Aorta (tissue), 5 donors: ENCODE measurements at places on chromosomes 1 and 21. TPM values are rescaled to one million over a fixed set of nuclear protein-coding genes. Genes with fewer than 3 reads are reported as not detected.

Gene GUCA2A
- total RNA-seq, result not detected

Gene LCE2A
- not detected for total RNA-seq

Gene CDC14A
- 8.3 TPM for total RNA-seq

Gene DLGAP3
- total RNA-seq, result 0.19 TPM
